SK-N-SH treated with all-trans-retinoic acid at 6 μM for 48 hours (cell line): ENCODE measurements at places on chromosomes 7 and 10.

DNA sequence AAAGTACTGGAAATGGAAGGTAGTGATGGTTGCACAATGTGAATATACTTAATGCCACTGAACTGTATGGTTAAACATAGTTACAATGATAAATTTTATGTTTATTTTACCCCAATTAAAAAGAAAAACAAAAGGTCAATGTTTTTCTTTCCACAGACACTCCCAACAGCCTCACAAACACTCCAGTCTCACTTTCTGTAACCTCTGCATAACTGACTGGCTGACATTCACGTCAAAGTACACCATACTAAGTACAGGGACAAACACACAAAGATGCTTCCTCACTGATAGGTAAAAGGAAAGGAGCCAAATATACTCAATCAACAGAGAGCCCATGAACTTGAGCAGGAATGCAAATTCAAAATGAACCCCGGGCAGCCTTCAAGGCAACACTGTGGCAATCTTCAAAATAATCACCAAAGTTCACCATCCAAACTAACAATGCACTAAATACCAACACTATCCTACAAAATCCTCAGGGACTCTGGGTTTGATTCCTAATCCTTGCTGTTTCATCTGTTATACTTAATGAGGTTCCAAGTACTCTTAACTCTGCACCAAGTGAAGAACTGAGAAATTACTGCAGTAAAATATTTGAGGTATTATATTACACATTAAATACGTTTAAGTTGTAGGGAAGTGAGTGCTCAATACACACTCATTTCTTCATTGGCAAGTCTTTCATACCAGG is 90.8 kb downstream of the ARMH3 start:
- ATAC-seq, result no peak

GRCh38 chr7:114084472-114085312 is 165.9 kb upstream of the PPP1R3A start:
- peak; percentile 18 for ATAC-seq

DNA sequence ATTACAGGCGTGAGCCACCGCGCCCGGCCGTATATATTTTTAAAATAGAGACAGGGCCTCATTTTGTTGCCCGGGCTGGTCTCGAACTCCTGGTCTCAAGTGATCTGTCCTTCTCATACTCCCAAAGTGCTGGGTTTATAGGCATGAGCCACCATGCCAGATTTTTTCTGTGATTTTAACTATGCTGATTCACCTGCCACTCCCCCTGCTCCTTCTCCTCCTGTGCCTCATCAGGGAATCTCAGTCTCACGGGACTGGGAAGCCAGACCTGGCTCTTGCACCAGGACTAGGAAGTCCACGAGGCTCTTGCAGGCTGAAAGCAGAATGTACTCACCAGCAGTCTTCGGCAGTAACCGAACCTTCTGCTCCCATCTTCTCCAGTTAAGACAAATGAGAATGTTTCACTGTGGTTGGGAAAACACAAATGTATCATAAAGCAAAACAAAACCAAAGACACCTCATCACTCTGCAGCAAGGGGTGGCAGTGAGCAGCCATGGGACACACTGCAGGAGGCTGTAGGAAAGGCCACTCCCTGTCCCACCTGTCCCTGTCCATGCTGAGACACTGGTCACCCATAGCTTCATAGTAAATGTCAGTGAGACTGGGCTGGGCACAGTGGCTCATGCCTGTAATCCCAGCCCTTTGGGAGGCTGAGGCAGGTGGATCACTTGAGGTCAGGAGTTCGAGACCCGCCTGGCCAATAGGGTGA is 78.7 kb upstream of the MKRN1 start:
- no peak for ATAC-seq

DNA sequence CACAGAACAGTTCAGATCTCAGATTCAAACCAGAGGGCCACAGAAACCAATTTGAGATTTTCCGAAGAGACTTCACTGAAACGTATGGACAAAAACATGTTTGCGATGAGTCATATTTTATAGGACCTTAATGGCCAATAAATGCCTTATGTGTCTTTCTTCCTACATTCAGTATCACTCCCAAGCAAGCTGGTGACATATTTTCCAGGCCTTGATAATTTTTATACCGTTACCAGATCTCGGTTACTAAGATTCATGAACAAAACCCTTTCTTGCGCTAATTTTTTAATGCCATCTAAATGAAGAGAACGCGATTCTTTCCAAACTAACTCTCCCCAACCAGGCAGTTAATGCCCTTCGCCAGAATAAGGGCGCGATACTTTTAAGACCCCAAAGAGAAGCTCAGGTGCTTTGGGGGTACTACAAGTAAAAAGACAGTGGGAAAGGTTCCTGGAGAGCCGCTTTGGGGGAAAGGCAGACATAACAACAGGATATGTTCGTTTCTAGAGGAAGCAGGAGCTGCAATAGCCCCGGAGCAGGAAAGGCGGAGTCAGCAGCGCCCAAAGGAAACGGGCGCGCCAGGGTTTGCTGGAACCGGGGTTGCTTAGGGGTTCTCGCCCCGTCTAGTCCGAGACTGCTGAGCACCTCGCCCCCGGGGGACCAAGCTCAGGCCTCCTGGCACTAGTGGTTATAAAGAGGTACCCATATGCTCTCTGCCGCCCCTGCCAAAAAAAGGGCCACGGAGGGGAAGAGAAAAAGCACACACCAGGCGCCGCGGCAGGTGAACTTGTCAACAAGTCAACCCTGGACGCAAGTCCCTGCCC is 884 bp downstream of the ICA1 start:
- peak; percentile 67 for ATAC-seq
